Fibroblast of skin of left biceps (primary cell): ENCODE measurements at places on chromosomes 5 and 9.

DNA sequence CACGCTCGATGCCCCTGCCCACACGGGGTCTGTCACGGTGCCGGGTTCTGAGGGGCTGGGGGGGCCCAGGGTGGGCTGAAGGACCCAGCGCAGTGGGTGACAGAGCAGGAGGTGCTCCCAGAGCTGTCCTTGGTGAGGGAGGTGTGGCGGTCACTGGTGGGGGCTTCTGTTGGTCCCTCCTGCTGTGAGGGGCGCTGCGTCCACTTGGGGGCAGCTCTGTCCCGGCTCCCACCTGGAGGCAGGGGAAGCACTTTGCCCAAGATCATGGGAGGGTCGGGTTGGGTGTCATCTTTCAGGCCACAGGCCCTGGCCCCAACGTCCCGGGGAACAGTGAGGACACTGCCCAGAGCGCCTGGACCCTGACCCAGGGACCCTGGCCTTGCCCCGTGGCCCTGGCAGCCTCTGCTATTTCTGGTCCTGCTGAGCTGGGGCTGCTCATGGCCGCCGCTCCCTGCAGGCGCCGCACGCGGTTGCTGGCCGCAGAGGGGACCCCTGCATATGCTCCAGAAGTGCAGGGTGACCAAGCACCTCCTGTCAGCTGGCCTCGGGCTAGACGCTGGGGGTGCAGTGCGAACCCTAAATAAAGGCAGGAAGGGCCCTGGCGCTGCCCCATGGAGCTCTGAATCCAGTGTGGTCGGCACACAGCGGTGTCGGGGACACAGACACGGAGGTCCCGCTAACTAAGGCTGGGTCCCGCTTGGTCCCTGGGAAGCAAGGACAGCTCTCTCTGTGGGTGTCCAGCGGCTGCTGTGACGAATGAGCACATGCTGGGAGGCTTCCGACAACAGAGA lies 11.6 kb upstream of the RNU6ATAC start:
- DNase-seq: no peak

GRCh38 chr5:117761186-117761585 lies 1186.6 kb upstream of the SEMA6A start:
- no peak for DNase-seq

GRCh38 chr9:108835831-108836230 lies 20.0 kb downstream of the ACTL7B start:
- no peak for DNase-seq

- DNase-seq: no peak
Observed at GRCh38 chr9:116572095-116572748, 114.9 kb upstream of the TRIM32 start.

DNA sequence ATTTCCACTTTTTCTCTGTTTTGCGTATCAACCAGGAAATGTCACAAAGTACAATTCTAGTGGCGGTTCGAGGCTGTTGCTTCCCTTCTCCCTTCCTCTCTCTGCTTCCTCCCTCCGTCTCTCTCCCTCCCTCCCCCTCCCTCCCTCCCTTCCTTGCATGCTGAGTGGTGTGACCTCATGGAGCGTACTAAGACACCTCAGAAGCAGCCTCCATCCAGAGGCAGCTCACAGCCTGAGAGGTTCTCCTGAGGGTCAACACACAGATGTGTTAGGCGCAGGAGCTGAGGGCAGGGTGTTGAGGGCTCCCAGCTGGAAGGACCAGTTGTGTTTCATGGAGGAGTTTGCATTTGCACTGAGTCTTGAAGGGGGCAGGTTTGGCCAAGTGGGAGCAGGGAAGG lies 57.7 kb downstream of the COL5A1 start:
- DNase-seq: no peak

GRCh38 chr5:92927291-92927778 lies 653.7 kb downstream of the NR2F1-AS1 start:
- DNase-seq: no peak

GRCh38 chr9:109499631-109500410 lies 1.7 kb upstream of the PTPN3 start:
- no peak for DNase-seq
